ENCODE measurements at places on chromosomes 12 and 14.

DNA sequence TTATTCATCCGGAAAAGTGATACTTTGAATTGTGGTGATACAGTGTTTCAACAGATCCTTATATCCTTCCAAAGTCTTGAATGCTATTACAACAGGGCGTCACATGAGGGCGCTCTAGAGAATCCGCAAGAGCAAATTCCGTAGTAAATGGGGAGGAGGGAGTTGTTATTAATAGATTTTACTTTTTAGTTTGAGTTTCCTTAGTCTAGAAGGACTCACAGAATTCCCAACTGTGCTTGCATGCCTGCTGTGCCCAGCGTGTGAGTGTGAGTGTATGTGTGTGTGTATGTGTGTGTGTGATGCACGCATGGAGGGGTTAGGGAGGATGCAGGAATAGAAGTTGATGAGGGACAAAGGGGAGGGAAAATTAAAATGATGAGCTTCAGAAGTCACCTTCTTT, 375.3 kb downstream of the C12orf75 start:
- DNase-seq = no peak

DNA sequence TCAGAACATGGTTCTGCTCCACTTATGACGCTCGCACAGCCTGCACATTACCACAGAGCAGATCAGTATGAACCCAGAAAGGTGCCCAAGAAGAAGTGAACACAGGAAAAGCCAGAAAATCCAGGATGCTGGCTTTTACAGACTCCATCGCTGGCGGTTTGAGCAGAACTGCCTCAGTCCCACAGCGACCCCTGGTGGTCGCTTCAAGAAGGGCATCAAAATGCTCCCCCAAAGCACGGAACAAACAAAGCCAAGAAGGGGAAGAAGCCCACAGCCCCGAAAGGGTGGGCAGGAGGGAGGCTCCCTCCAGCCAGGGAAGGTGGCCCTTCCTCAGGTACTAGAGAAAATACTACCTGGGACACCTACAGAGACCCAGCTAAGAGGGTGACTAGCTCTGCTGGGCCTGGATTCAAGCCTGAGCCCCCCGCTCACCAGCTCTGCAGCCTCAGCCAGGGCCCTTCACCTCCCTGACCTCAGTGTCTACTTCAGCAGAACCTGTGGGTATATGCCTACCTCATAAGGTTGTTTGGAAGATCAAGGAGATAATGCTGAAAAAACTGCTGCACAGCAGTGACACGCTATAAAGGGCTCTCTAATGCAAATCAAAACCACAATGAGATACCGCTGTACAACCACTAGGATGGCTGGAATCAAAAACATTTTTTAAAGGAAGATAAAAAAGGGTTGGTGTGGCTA, 98.1 kb downstream of the NCOR2 start:
- DNase-seq = peak; percentile 33

DNA sequence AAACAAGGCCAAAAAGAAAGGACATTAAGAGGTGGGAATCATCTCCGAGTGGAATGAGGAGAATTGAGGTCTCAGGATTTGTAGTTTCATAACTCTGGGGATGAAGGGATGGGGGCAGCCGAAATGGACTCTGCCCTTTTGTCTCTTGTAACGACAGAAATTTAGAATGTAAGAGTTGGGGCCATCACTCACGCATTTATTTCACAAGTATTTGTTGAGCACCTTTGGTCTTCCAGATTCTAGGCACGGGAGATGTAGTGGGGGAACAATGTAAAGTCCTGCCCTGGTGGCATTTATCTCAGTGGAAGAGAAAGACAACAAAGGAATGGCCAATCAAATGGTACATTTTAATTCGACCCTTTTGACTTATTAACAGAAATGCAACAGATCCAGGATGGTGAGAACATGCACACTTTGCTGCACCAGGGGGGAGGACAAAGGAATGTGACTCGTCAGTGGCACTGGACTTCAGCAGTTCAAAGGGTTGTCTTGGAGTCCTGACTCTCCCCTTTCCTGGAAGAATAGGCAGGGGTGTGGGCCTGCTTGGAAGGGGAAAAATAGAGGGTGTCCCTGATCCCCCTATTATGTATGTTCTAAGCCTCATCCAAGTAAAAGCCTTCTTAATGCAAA, 102.0 kb downstream of the TMEM30B start:
- no peak for DNase-seq

- no peak for DNase-seq
Observed at GRCh38 chr12:98752726-98753125, 107.6 kb downstream of the APAF1 start.

GRCh38 chr14:58439476-58439875, 12.0 kb downstream of the KIAA0586 start:
- DNase-seq = no peak

DNA sequence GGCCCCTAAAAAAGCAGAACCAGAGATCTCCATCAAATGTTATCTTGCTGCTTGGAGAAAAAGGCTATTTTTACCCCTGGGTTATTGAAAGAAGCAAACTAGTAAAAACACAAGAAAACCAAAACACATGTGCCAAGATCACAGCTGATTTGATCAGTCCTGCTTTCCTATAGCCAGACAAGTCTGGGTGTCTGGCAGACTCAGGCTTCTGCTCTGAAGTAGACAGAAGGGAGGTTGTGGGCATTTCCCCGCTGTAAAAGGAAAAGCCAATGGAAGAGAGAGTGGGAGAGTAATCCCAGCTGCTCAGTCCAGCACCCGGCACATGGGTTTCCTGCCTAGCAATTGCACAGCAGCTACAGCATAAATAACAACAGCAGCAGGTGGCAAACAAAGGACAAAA, 177.9 kb downstream of the PHLDA1 start:
- DNase-seq = no peak

DNA sequence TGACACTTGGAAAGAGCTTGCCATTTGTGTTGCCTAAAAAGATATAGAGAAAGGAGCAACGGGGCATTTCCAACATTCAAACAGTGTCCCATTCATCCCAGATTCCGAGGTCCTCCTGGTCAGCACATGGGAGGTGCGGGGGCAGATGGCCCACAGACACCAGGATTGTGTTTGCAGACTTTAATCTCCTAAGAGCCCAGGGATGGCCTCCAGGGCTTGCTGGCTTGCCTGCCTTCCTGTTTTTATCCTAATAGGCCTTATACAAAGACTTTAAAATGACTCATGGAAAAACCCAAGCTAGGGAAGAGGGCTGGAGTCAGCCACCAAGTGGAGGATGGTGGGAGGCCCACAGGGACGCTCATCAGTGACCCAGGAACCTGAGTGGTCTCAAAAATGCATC, 21.5 kb upstream of the FAM181A start:
- no peak for DNase-seq

DNA sequence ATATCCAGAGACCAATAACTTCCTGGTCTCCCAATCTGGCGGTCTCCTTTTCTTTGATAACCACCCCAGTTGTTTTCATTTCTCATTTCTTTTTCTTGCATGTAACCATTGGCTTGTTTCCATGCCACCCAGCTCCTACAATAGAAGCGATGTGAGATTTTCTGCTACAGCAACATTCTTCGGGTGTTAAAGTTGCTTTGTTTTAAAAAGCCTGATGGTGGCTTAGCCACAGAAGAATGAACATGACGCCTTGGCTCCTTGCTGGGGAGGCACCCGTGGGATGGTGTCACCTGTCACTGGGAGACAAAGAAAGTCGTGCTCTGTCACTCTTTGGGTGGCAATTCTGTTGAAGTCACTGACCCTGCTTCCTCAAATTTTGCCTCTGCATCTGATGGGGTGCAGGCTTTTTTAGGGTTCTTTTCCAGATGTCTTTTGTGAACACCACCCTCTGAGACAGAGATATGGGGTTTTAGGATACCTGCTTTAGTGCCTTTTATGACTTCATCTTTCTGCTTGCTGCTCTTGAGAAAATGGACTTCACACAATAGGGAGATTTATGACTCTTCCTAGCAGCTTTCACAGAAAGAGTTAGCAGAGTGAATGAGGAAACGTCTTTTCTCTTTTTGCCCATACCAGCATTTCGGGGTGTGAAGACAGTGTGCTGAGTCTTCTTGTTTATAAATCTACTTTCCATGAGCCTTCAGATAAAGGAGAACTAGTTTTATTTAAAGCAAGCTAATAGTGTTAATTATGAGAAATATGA, 265.3 kb upstream of the TBX3 start:
- no peak for DNase-seq

GRCh38 chr12:78120866-78121560, 290.3 kb downstream of the NAV3 start:
- DNase-seq = no peak

GRCh38 chr12:130700492-130701401, 15.4 kb downstream of the RIMBP2 start:
- DNase-seq = no peak

DNA sequence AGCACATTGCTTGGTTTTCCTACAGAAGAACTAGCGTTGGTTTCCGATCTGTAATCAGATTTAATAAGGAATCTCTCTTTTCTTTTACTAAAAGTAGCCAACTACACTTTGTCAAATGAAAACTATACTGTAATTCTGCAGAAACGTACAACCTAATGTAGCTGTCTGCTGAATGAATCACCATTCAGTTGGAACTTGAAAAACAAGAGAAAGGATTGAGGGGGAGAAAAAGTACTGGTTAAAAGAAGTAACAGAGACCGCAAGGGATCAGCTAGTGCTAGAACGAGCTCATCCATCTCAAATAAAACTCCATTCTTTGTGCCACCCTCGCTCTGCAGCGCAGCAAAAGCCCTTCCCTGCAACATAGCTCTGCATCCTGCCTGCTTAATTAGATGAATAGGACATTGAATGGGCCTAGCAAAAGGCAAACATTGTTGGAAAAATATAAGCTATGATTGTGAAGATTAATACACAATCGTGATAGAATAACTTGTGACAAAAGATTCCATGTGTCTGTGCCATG, 2.6 kb downstream of the GARIN2 start:
- DNase-seq = no peak

DNA sequence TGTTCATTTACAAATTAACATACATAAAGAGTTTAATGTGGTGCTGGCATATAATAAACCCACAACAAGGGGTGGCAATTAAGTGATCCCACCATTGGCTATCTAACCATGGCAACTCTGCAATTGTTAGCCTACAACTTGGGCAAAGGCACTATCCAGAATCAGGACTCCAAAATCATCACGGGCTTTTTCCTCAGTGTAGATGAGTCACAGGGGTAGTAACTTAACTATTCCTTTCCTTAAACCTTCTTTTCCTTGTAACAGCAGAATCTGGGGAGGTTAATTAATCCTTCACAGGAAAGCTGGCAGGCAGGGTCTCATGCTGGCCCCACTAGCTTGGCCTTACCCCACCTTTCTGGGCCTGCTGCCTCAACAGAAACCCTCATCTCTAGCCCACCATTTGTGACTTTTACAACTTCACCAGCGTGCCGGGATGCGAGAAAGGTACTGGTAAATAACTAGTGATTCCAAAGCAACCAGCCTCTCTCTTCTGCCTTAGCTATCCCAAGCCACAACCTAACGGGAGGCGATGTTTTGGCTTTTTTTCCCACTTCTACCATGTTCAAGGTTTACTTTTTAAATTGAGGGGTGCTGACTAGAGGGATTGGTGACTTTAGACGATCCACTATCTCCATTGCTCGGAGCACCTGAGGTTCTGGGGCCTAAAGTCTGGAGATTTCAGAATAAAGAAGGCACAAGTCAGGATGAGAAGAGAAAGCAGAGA, 744 bp downstream of the ATP5MC2 start:
- DNase-seq = no peak

GRCh38 chr12:10069976-10070375, 28.8 kb downstream of the CLEC1A start:
- DNase-seq = no peak

- no peak for DNase-seq
Observed at GRCh38 chr12:49049566-49050224, 10.9 kb downstream of the KMT2D start.

GRCh38 chr14:41901089-41901488, 294.4 kb downstream of the LRFN5 start:
- DNase-seq = no peak

DNA sequence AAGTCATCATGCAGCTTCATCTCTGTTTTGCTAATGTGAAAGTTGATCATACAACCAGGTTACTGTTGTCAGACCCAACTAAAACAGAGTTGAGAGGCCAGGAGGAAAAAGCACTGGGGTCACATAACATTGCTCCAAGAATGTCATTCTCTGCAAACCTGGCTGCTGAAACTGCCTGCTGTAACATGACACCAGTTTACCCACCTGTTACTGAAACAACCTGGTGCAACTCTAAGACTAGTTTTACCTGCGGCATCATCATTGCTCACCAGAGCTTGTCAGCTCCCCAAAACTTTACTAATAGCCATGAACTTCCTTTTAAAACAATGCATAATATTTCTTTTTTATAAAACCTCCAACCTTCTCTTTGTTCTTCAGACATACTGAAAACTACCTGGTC, 30.7 kb upstream of the DEGS2 start:
- no peak for DNase-seq

DNA sequence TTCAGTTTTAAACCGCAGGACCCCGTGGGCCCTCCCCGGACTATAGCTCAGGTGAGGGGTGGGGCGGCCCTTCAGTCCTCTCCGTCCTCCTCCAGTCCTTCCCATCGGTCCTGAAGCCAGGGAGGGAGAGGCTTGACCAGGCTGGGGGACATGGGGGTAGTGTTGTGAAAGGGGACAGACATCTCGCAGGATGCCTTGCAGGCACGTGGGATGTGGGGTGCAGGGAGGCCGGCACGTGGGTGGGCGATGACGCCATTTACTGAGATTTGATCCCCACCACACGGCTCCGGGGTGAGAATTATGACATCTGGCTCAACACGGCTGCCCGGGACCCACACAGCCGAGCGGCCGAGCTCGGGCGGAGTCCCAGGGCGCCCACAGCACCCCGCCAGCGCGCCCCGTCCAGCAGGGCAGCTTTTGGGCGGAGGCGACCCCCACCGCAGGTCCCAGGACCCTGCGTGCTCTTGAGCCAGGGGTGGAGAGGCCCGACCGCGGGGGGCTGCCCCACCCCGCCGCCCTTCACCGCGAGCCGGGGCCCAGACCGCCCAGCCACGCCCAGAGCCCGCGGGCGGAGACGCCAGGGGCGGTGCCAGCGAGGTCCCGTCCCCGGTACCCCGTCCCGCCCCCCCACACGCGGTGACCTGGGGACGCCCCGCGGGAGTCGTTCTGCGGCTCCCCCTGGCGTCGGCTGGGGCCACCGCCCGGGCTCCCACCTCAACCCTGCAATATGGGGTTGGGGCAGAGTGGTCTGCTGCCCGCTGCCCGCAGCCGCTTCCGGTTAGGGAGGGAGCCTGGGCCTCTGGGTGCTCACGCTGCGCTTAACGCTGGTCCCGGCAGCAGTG, 3.3 kb upstream of the EXOC3L4 start:
- DNase-seq = peak; percentile 73

GRCh38 chr14:54220071-54220703, 176.6 kb upstream of the CDKN3 start:
- DNase-seq = no peak

GRCh38 chr14:40467969-40468368, 1035.7 kb upstream of the FBXO33 start:
- no peak for DNase-seq

DNA sequence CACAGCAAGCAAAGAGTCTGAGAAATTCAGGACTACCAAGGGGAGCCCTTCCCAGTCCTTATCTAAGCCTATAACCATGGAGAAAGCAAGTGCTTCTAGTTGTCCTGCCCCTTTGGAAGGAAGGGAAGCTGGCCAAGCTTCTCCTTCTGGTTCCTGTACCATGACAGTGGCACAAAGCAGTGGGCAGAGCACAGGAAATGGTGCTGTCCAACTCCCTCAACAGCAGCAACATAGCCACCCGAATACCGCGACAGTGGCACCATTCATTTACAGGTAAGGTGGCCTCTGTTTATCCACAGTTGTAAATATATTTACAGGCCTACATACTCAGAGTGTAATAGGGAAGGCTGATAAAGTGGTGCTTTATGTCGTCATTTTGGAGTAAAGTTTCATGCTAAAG, 176.5 kb downstream of the NAV3 start:
- no peak for DNase-seq

- DNase-seq = no peak
Observed at GRCh38 chr14:34344318-34344717, 117.7 kb downstream of the SPTSSA start.

Measured in T-helper 9 cell (primary cell).